ENCODE measurements at places on chromosomes 11 and 22.

- DNase-seq = no peak
These were observed 3.7 kb upstream of the RELT start for GRCh38 chr11:73372375-73372993.

- DNase-seq = no peak
These were observed 11.1 kb downstream of the C11orf86 start for GRCh38 chr11:66986178-66986545.

- DNase-seq = no peak
These were observed 12.4 kb downstream of the SHANK3 start for GRCh38 chr22:50684986-50685385.

DNA sequence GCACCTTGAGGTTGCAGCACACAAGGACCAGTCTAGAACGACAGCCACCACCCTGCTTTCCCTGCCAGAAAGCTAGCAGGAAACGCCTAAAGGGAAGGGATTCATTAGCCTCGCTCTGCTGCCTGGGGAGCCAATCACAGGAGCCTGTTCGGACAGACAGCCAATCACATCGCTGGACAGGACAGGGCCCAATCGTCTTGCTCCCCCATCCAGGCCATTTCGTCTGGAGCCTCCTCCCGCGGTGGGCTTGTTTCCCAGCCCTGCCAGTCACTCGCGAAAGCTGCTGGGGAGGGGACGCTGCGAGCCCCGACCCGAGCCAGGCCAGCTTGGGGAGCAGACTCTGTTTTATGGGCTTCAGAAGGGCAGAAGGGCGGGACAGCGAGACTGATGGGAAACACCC lies 79.8 kb upstream of the NCAM1 start:
- peak; percentile 64 for DNase-seq

DNA sequence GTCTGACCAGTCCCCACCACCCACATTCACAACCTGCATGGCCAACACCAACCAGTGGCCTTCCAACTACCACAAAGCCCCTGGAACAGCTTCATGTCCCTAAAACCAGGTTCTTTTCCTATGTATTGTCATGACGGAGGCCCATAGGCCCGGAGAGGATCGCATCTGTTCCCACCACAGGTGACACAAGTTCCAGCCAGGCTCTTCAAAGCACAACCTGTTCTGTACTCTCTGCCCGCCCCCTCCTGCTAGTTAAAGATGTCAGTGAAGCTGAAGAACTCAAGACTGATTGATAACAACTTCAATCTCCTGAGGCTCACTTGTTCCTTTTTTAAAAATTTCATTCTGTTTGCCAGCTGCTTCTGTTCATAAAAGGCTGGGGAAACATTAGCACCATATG lies 121.1 kb upstream of the GUCY1A2 start:
- no peak for DNase-seq

GRCh38 chr22:17117890-17118289 lies 3.3 kb downstream of the TMEM121B start:
- no peak for DNase-seq

DNA sequence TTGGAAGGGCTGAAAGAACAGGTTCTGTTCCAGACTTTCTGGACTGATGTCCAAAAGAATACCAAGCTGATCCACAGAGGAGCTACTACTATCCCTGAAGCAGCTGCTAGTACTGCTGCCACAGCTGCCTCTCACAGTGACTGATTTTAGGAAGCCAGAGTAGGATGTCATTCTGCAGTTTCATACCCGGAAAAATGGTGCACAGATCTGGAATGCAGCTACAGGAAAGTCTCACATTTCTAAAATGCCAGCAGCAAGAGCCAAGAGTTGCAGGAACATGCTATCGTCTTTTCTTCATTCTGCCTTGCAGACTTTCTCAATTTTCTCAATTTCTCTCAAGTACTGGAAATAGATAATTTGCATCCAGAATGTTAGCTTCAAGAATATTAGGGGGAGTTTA lies 19.4 kb upstream of the CCDC179 start:
- no peak for DNase-seq

All from NCI-H510A (cell line).